DMS79 treated with DMSO at 0.1 percent for 48 hours (cell line): ENCODE measurements at places on chromosomes 3 and 15.
A peak's percentile ranks its signal among the peaks of the same experiment; 100 is the strongest.

- DNase-seq, result peak; percentile 24
Measured at GRCh38 chr3:114400371-114400770, 106.5 kb downstream of the TIGIT start.

GRCh38 chr3:28104896-28105534 is 136.4 kb upstream of the CMC1 start:
- DNase-seq, result no peak

- DNase-seq, result no peak
Measured at GRCh38 chr3:43914269-43914668, 223.5 kb downstream of the ABHD5 start.

DNA sequence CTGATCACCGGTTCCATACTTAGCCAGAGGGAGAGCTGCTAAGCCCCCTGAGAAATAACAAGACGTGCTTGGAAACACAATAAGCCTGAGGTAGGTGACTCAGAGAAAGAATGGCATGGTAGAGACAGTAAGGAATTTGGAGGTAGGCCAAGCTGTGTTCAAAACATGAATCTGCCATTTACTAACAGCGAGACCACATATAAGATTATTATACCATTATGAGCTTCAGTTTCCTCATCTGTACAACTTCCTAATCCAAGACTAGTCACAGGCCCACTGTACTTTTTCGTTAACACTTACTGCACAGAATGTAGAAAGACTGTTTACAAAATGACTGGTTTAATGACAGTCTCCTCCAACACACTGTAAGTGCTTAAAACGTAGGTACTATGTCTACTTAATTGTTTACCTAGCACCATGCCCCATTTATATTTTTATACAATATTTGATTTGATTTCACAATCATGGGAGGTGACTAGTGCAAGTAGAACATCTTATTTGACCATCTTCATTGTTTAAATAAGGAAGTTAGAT is 25.7 kb downstream of the ATOSA start:
- DNase-seq, result no peak

DNA sequence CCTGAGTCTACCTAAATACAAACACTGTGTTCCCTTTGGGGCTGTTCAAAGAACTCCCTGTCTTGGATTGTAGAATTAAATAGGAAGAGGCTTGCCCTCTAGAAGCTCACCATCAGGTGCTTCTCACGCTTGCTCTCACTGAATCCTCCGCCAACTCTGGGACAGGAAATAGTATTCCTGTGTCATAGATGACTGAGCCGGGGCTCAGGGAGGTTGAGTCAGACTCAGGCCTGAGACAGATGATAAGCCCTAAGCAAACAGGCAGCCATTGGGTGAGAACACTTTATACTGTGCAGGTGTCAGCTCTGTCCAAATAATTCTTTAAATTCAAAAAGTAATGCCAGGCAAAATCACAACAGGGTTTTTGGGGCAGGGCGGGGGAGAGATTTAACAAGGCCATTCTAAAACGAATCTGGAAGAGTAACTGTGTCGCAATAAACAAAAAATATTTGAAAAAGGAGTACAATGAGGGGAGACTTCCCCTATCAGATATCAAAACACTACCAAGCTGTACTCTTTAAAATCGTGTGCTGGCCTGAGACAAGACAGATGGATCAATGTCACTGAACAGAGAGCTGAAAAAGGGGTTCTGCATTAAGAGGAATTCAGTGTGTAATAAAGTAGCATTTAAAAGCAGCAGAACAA is 59.0 kb downstream of the EPHB3 start:
- DNase-seq, result no peak

DNA sequence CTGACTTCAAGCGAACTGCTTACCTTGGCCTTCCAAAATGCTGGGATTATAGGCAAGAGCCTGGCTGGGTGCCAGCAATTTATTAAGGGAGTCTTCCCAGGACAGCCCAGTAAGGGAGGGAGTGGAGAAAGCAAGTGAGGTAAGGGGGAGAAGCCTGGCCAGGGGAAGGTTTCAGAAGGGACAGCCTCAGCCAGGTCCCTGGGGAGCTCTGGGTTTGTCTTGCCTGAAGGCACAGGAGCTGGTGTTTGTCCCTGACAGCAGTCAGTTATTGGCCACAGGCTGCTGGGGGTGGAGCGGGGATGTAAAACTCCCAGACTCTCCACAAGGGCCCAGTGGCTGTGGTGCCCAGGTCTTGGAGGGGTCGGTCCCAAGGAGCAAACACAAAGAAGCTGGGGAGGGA is 33.0 kb upstream of the CDCP1 start:
- no peak for DNase-seq

DNA sequence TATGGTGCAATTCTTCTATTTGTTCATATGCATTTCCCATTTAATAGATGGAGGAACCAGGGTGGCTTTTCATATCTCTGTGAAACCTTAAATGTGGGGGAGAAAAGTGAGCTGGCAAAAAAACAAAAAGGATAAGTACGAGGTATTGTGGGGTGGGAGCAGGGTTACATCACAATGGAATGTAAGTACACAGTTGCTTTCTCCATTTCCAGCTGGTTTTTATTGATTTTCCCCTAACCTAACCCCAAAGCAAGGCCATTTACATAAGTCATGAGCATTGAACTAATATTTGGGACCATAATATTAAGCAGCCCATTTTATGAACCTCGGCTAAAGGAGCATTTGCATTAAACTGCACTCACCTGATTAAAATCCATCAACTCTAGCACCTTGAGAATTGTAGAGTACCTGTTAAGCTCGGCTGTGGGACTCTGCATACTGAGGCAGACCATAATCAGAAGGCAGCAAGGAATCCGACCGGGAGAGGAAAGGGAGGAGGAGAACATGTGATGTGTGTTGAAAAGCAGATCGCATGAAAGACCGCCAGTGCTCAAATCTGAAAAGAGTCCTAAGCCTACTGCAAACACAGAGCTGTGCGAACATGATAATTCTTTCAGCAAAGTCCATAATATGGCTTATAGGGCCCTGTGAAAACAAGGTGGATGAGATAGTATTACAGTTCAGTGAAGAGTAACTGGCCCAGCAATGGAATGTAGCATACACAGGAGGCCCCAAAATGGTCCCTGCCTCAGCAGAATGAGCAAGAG is 513.4 kb downstream of the FHIT start:
- no peak for DNase-seq

- peak; percentile 59 for DNase-seq
Measured at GRCh38 chr15:60004009-60004845, at the start of gene FOXB1. Gene FOXB1 (plus strand): TSS chr15:60004311. CDS start chr15:60004964, 653 bp downstream.

DNA sequence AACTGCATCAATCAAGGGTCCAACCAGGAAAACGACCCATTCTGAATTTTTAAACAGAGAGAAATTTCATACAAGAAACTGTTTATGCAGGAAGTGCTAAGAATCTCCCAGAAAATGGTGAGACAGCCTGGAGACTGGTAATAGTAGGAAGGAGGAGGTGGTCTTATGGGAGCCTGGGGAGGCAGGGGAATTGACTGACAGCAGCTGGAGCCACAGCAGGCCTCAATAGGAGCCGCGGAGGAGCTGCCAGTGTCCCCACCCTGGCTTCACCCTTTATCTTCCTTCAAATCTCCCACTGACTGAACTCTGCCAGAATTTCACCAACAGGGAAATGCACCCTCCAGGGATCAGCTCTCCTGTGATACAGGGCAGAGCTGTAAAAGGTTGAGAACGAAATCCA is 7.5 kb upstream of the C3orf80 start:
- no peak for DNase-seq

DNA sequence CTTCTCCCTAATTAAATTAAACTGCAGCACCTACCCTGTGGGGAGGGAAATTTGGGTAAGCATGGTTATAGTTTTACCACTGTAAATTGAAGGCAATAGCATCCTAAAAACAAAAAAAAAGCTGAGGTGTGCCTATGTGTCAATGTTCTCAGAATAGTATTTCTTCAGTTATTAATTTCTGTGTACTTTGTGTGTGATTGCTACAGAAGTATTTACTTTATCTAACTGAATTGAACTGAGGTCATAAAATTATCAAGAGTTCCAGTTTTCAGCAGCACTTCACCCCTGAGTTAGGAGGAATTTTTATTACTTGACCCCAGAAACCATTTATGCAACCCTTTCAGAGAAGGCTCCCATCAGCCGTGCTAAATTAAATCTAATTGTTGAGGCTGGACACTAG is 333.6 kb upstream of the ALCAM start:
- peak; percentile 14 for DNase-seq

GRCh38 chr15:85401108-85401774 is 20.8 kb downstream of the AKAP13 start:
- DNase-seq, result no peak

GRCh38 chr3:54764911-54765310 is 162.9 kb downstream of the LRTM1 start:
- DNase-seq, result no peak

DNA sequence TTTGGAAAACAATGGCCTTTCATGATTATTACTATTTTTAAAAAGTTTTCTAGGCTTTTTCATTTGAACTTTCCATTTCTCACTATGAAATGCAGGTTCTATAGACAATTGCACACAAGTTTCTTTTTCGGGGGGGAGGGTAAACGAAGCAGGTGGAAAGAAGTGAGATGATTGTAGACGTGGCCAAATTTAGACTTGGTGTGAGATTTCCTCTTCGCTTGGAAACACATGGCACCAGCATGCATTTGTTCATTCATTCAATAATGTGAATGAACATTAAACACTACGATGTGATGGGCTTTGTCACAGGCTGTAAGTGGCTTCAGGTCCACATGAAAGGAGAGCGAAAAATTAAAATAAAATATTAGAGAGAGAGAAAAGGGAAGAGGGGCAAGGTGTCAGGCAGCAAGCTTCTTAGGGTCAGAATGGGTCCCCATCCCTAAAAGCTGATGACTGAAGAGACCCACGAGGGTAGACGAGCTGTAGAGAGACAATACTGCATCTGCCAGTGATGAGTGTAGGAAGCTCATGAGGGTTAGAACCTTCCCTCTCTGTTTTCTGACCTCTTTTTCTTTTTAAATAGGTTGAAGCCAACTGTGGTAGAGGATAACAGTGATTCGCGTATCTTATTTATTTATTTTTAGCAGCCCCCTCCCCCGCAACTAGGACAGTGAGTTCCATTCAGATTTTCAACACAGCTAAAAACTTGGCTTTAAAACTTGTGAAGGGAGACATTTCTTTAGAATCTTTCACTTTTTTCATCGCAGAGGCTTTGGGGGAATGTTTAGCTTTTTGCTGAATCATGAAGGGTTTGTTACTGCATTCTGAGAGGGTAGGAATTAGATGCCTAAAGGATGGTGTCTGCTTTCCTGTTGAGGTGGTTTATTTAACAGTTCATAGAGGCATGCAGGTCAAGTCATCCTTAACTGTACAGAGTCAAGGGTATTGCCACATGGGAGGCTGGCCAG is 36.2 kb downstream of the GAP43 start:
- peak; percentile 49 for DNase-seq

DNA sequence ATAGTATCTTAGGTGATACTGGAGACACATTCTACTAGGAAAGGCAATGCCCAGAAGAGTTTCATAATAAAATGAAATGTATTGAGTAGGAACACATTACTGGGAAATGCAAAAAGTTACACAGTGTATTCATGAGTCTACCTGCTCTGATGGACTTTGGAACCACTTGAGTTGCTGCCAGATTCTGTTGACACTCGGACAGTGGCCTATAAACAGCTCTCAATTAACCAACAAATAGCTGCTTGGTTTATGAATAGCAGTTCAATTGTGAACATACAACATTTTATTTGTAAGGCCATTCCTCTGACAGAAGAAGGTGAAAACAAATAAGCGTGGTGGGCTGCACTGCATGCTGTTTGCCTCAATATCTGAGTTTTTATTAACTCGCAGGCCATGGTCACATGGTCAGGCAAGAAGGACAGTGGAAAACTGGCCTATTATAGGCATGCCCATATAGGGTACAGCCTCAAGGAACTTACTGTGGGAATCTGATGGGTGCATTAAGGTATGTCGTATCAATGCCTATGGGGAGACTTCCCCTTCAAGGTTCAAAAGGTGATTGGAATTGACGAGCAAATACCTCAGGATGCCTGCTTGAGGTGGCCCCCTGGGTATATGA is 66.2 kb downstream of the C3orf80 start:
- DNase-seq, result no peak

GRCh38 chr3:22935040-22935439 is 268.1 kb upstream of the UBE2E2 start:
- no peak for DNase-seq

- DNase-seq, result no peak
Measured at GRCh38 chr3:178189854-178190253, 346.4 kb upstream of the KCNMB2 start.

DNA sequence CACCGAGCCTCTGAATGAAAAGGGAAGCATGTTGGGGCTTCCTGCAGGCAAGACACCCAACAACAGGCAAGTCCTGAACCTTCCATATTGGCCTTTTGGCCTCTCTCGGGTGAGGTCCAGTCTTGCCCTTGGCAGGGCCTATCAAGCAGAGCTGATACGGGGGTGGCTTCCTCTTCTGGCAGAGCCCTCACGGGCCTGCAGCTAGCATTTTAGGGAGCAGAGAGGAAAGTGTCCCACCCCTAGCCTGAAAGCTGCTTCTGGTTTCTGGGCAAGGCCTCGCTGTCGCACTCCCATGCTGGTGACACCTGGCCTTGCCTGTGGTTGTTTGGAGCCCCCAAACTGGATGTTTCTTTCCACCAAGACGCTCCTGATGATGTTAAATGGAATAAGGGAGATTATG is 31.8 kb upstream of the CTSH start:
- no peak for DNase-seq

- no peak for DNase-seq
Measured at GRCh38 chr3:159733194-159733860, 255.3 kb upstream of the IL12A start.

DNA sequence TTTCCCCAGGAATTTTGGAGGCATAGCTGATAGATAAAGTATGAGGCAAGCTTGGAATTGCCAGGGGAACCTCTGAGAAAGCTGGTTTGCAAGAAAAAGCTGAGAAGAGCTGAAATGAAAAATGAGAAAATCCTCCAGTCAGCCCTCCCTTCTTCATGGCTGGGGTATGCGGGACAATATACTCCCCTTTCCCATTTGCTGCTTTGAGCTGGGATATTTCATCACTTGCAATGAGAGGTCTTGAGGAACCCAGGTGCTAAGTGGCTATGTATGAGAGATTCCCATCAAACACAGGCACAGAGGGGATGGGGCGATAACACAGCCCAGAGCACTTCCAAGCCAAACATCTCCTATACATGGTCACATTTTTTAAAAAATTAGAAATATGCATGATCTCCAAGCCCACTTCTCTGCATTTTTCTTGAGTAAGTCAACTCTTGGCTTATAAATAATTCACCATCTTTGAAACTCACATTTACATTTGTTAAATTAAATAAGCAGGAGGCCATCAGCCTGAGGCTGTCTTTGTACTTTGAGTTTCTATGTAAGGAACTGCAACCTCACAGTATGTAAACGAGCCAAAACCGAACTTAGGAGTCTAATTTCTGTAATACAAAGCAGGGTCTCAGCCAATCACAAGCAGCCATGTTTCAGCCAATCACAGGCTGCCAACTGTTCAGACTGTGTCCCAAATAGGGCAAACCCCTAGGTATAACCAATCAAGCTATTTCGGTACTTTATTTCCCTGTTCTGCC is 983.6 kb upstream of the NR2F2 start:
- DNase-seq, result no peak

DNA sequence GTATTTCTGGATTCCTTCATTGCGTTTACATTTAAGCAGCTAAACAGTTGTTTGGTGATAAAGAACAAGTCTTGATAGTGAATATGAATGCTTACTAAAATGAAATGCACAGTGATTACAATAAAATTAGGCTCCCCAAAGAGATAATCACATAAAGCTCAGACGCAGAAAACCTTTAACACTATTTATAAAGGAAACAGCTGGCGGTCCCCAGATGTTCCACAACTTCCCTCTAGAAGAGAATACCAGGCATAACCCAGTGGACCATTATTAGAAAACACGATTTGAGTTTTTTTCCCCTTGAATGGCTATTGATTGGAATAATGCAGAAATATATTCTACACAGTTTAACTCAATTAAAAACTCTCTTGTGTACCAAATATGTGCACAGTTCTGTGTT is 573.2 kb downstream of the DIPK2A start:
- no peak for DNase-seq

- no peak for DNase-seq
Measured at GRCh38 chr3:186298876-186299275, 63.2 kb downstream of the DGKG start.
